Left colon (tissue), 2 donors: ENCODE measurements at places on chromosomes 1 and 21. TPM values are rescaled to one million over a fixed set of nuclear protein-coding genes. Genes with fewer than 3 reads are reported as not detected.

- no peak for DNase-seq
Measured at GRCh38 chr1:23616292-23616824, 57.1 kb upstream of the ID3 start.

Gene HES3
- not detected for total RNA-seq

Gene LYPD8
- 366 TPM for total RNA-seq

- no peak for DNase-seq
Measured at GRCh38 chr1:159122005-159122621, 45.5 kb upstream of the AIM2 start.

Gene APCS
- not detected for total RNA-seq

DNA sequence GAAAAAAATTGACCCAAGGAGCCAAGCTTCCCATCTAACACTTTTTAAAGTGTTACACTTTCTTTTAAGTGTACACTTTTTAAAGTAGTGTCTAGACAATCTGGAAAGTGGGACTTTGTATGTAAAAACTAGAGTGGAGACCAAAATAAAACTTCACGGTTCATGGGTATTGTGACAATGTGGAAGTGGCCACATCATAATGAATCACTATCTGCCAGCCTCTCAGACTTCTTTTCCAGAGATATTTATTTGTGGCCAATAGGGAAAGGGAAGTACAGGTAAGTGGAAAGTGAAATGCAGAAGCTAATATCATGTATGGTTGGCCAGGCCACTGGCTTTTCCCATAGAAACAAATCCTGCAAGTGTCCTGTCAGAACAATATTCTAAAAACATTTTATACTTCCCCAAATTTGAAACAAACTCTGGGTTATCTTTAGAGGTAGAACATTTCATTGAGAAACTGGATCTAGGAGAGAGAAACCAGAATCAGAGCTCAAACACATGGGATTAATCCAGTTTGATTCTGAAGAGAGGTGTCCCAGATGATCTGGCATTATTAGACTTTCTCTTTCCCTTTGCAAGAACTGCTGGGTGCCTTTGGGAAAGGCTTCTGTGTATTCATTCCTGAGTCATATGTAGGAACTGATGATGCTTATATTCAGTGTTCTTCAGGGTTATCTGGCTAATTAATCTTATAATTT lies 2.0 kb downstream of the TNFSF18 start:
- DNase-seq = no peak

DNA sequence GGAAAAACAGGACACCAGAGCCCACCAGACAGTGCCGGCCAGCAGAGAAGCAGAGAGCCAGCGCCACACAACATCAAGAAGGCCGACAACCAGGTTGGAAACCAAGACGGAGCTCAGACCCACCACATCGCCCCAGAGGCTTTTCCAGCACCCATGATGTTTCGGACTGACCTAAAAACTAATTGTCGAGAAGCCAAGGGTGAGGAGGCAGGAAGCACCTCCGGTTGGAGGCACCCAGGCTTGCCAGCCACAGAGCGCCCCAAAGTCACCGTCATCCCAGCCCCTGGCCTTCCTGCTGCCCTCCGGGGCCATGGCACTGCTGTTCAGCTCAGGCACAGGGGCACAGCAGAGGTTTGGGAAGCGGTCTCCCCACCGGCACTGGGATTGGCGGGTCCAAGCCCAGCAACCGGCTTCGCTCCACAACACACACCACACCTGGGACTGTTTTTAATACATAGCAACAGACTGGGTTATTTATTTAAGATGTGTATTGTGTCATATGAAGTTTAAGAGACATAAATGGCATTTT lies 67.2 kb downstream of the SLC37A1 start:
- peak; percentile 16 for DNase-seq

DNA sequence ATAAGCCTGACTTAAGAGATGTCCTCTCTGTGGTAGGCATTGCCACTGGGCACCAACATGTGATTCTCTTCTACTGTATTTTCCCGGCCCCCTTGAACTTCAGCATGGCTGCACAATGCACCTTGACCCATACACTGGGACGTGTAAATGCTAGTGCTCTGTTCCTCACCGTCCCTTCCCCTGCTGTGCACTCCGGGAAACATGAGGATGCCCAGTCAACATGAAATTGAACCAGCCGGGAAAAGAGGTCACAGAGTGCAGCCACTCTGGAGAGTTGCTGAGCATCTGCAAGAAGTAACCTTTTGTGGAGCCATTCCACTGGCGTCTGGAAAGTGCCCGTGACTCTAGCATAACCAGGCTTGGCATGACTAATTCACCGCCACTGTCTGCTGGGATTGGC lies 646.7 kb downstream of the NPHP4 start:
- no peak for DNase-seq

DNA sequence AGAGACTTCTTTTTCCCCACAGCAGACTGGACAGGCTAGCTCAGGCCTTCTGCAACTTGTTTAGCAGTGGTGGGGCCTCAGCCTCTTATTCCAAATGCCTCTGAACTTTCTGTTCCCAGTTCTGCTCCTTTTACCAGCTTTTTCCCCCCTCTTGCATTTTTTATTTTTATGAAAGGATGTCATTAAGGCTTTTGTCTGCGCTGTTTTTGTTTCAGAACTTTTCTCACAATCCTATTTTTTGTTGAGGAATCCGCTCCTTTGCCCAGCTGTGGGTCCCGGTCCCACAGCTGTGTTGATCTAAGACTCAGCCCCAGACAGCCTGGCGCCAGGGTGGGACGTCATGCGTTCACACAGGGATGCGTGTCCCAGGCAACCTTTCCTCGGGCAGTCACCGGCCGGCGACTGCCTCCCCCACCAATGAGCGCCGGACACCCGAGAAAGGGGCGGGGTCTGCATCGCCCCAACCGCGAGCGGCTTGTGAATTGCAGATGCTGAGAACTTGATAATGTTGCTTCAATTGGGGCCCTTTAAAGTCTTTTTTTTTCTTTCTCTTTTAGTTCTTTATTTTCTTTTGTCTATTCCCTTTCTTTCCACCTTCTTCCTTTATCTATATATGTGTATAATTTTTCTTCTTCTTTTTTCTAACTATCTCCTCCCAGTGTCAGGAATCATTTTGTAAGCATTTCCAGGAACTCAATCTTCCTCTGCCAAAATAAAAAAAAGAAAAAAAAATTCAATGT lies 3.0 kb upstream of the ID3 start:
- DNase-seq = peak; percentile 97

DNA sequence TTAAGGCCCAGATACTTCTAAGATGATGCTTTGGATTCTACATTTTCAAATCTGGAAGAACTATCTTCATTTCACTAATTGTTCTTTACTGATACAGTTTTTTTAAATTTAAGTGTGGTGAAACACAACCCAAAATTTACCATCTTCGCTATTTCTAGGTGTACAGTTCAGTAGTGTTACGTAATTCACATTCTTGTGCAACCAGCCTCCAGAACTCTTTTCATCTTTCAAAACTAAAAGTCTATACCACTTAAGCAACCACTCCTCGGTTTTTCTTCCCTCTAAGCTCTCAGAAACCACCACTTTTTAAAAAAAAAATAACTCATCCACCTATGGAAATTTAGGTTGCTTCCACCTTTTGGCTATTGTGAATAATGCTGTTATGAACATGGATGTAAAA lies 220.7 kb downstream of the PDE4B start:
- no peak for DNase-seq

GRCh38 chr1:12100071-12100470 lies 37.0 kb downstream of the TNFRSF8 start:
- DNase-seq = no peak

- DNase-seq = no peak
Measured at GRCh38 chr21:21463456-21463855, 465.2 kb downstream of the NCAM2 start.

Gene PGLYRP4
- total RNA-seq = not detected

Gene UMODL1
- total RNA-seq = 0.43 TPM

- DNase-seq = no peak
Measured at GRCh38 chr1:17911791-17912190, 156.7 kb downstream of the ACTL8 start.

Gene DLGAP3
- 0.28 TPM for total RNA-seq

DNA sequence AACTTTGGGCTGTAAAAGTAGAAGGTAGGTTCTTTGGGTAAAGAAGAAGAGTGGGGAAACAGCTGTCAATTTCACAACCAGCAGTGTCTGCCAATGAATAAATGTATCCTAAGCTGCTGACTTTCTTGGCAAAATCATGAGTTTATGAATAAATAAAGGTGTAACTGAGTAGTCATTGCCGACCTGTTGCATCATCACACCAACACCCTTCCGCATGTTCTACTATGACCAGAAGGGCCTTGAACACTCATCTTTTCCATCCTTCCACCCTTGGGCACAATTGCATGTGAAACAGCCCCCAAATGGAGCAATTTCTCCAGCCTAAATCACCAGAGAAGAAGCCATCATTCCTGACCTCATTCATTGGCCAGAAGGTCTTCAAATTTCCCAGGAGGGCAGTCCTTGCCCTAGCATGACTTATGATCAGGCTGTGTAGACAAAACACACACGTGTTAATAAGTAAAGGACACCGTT lies 31.2 kb upstream of the QSOX1 start:
- no peak for DNase-seq

Gene THEM5
- total RNA-seq = not detected

- DNase-seq = no peak
Measured at GRCh38 chr1:64911326-64911725, 55.0 kb downstream of the JAK1 start.

GRCh38 chr1:229237320-229237719 lies 33.6 kb upstream of the RAB4A start:
- DNase-seq = no peak

DNA sequence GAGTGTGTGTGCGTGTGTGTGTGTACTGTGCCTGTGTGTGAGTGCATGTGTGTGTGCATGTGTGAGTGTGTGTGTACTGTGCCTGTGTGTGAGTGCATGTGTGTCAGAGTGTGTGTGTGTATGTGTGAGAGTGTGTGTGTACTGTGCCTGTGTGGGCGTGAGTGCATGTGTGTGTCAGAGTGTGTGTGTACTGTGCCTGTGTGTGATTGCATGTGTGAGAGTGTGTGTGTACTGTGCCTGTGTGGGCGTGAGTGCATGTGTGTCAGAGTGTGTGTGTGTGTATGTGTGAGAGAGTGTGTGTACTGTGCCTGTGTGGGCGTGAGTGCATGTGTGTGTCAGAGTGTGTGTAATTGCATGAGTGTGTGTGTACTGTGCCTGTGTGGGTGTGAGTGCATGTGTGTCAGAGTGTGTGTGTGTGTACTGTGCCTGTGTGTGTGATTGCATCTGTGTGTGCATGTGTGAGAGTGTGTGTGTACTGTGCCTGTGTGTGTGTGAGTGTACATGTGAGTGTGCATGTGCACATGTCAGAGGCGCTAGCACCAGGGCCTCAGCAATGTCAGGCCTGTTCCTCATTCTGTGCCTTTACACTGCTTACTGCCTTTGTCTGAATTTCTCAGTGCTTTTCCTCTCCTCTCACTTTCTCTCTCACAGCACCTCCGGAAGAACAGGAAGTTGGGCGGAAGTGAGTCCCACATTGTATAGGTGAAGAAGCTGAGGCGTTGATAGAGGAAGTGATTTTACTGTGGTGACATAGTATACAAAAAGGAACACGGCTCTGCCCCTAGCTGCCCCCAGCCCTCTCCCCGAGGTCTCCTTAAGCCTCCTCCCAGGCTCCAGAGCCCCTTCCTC lies 4.9 kb downstream of the SLC5A9 start:
- DNase-seq = no peak

GRCh38 chr1:68149110-68149798 lies 83.1 kb downstream of the WLS start:
- no peak for DNase-seq

DNA sequence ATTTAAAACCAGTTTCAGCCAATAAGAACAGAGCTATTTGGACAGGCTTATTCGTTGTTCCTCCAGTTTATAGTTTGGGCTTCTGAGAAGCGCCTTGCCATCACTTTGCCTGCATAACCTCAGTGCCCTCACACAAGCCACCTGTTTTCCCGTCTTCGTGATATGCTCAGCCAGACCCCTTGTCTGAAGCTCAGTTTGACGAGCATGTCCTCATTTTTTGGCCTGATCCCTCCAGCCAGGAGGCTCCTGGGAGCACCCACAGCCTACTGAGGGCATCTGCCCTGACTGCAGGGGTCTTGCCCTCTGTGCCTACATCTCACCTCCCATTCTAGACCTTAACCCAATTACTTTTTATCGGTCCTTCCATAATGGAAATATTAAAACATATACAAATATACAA lies 95.3 kb downstream of the ADARB1 start:
- no peak for DNase-seq

Gene CFHR5
- total RNA-seq = not detected

DNA sequence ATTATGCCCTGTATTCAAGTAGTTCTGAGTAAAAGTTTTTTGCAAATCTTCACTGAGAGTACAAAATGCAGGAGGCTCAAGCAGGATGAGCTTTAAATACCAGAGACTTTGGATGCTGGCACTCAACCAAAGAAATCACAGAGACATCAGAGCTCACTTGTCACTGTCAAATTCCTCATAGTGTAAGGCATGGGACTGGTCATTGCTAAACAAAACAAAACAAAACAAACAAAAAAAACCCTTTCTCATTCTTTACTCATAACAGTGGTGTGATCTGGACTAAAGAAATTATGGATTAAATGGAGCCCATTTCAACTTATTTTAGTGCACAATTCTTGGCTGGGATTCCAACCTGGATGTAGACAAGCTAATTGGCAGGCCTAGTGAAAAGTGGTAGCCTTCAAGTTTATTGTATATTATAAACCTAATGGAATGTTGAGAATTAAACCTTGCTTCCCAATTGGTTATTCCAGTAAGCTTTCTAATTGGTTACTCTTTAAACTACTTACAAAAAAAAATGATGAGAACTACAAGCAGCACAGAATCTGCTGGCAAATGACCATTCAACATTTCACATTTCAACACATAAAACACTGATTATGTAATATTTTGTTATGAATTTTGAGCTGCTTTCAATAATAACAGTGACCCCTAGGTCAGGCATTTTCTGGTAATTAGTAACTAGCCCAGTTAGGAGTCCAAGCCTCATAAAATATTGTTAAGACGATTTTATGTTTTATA lies 30.6 kb upstream of the NEK7 start:
- no peak for DNase-seq
